ENCODE measurements at places on chromosomes 7 and 10. TPM values are rescaled to one million over a fixed set of nuclear protein-coding genes. Genes with fewer than 3 reads are reported as not detected.

Gene NUTM2B
- 1.2 TPM for total RNA-seq

Gene SH2D4B
- not detected for total RNA-seq

Gene COL28A1
- total RNA-seq, result not detected

Gene EN2
- not detected for total RNA-seq

Gene TMEM106B
- total RNA-seq, result 61.8 TPM

Gene MORN4
- total RNA-seq, result 3.3 TPM

Gene ASB15
- total RNA-seq, result not detected

Gene SPRN
- 3.1 TPM for total RNA-seq

Gene SPDYE9
- total RNA-seq, result under 0.01 TPM

Gene FANK1
- 1.3 TPM for total RNA-seq

Gene CPA5
- total RNA-seq, result not detected

Gene AGBL3
- total RNA-seq, result 0.83 TPM

Gene PANK1
- total RNA-seq, result 7.1 TPM

Gene PPP1R17
- total RNA-seq, result not detected

Gene FAM25G
- total RNA-seq, result not detected

Gene TMEM72
- not detected for total RNA-seq

Gene ACTL6B
- total RNA-seq, result not detected

Gene WDR86
- 3.8 TPM for total RNA-seq

Gene C10orf53
- not detected for total RNA-seq

Gene ARHGEF35
- total RNA-seq, result 2.8 TPM
